Erythroblast (primary cell): ENCODE measurements at places on chromosomes 6 and 20.

DNA sequence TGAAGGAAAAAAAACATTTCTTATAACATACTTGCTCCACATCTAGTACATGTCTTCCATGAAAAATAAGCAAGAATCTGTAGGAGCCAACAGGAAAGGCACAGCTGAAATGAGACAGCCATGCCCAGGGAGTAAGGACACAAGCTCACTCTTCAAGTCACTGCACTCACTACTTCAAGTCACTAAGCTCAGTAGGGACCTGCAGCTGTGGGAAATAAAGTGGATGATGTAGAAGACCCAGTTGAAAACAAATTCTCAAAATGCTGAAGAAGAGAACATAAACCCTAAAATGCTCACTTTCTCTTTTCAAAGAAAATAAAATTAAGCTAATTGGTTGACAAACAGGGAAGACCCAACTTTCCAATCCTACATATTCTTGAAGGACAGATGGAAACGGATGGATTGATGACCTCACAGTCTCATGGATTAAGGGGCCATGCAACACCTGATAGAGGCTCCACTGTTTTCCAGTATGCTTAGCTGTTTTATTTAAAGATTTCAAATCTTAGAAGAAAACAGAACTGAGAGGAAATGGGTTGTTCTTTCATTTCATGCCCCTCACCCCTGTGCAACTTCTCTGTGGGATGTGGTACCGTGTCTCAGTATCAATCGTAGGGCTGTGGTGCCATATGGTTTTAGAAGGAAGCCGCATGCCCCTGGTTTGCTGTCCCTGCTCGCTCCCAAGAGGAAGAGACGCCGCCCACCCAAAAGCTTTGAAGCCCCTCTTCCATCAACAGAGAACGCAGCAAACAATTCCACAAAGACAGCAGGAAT lies 133.3 kb downstream of the WDR27 start:
- DNase-seq = no peak

- peak; percentile 67 for DNase-seq
Measured at GRCh38 chr6:32288426-32288825, 64.6 kb upstream of the NOTCH4 start.

DNA sequence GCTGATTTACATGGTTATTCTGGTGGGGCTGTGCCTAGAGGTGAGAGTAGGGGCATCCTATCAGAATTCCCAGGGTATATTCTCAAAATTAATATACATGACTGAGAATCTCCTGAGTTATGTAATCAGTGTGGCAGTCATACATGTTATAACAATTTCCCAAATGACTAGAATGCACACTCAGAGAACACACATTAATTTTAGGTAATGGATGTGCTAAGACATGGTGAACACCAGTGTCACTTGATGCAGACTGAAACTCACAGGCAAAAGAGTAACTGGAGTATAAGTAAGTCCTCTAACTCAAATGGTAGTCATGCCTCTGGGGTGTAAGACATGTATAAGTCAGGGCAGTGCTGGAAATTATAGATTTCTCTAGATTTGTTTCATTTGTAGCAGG lies 1198.4 kb upstream of the CITED2 start:
- no peak for DNase-seq

DNA sequence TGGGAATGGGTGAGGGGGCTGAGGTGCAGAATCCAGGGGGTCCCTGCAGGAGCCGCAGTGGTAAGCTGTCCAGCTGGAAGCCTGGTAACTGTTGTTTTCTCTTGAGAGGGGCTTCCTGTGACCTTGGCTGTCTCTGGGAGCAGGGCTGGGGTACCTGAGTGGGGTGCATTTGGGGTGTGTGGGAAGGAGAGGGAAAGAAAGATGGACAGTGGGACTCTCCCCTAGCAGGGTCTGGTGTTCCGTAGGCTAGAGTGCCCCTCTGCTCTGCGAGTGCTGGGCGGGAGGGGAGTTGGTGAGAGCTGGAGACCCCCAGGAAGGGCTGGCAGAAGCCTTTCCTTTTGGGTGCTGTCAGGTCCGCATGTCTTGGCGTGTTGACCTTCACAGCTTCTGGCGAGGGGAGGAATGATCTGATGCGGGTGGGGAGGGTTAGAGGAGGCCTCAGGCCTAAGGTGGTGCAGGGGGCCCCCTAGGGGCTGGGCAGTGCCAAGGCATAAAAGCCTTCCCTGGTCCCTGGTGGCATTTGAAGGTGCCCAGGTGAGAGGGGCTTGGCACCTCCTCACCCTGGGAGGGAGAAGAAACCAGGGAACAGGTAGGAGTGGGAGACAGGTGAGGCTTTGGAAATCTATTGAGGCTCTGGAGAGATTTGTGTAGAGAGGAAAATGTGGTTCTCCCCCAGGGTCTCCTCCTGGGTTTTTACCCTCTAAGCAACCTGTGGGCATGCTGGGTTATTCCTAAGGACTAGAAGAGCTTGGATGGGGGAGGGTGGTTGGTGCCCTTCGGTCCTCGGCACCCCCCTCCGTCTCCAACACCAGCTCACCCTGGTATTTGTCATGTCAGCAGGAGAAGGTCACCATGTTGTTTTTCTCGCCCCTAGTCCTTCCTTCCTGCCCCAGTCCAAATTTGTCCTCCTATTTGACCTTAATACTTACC lies 3.3 kb downstream of the VEGFA start:
- DNase-seq = peak; percentile 84

GRCh38 chr6:47672816-47673215 lies 25.6 kb upstream of the ADGRF4 start:
- no peak for DNase-seq

- DNase-seq = no peak
Measured at GRCh38 chr6:1162367-1163275, 149.3 kb upstream of the FOXQ1 start.

DNA sequence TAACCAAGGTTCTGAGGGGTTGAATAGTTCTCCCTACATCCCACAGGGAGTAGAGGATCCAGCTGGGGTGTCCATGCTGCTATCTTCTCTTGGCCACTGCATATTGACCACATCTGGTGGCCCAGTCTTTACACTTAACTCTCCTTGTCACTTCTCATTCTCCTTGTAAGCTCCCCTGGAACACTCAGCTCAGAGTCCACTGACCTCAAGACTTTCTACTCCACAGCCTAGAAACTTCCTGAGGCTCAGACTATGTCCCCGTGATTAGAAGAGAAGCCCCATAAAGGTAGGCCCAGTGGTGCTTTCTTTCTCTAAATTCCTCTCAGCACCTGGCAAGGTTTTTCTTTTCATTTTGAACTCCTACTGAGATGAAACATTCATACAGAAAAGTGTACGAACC lies 13.3 kb upstream of the ZFAND3 start:
- no peak for DNase-seq

- DNase-seq = no peak
Measured at GRCh38 chr20:35704514-35705261, 5.5 kb downstream of the ROMO1 start.

DNA sequence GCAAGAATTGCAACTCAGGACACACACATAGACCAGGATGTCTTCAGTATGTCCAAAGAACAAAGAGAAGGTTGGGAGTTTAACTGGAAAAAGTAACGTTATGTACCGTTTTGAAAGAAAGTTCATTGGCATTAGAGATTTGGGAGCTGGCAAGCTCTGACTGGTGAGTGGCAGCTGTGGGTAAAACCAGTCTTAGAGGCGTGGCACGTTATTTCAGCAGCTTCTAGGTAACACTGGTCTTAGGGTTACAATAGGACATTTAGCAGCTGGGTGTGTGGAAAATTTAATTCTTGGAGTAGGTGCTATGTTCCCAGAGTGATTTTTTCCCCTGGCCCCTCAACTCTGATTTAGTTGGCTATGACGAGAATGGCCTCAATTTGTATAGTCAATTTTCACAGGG lies 19.2 kb downstream of the SNRPB start:
- no peak for DNase-seq

DNA sequence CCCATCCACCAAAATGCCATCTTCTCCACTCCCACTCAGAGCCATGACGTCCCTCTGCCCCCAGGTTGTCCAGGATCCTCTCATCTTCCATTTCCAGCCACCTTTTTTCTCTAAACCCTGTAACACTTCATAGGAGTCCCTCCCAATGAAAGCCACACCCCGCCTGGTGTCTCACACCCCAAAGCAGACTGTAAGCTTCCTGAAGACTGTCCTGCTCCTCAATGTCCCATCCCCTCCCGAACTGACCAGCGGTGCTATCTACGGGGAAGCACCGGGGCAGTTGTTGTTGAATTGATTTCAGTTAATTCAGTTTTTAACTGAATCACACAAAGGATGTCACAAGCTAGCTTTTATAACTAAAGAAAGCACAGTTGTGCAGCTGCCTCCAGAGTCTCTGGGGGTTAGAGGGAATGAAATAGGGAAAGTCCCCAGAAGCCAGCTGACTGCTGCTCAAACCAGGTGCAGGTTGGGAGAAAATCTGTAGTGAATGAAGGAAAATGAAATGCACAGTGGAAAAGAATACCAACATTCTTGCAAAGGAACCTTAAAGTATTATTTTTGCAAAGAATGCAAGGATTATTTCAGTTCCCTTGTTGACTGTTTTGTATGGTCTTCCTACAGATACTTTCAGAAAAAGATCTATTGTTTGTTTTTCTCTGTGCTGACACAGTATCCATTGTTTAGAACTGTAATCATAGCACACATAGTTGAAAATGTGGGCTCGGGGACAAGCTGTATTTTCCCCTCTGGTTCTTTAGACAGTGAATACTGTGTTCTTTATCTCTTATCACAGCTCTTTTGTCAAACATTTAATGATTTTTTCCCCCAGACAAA lies 222.6 kb upstream of the QKI start:
- no peak for DNase-seq

GRCh38 chr20:37190354-37191112 lies 11.2 kb upstream of the MROH8 start:
- DNase-seq = no peak

DNA sequence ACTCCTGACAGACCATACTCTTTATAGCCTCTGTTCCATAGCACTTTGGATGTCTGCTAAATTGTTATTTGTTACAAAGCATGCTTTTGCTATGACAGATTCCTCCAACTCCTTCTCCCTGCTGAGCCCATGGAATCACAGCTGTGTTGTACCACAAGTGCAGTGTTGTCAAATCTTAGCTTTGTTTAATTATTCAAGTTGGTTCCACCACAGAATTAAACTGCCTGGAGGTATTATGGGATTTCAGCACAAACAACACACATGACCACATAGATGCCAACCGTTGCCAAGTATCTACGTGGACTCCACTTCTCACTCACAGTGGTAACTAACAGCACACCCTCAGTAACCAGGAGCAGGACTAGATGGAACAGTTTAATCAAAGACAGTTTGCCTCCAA lies 32.7 kb upstream of the MARCKS start:
- DNase-seq = no peak

DNA sequence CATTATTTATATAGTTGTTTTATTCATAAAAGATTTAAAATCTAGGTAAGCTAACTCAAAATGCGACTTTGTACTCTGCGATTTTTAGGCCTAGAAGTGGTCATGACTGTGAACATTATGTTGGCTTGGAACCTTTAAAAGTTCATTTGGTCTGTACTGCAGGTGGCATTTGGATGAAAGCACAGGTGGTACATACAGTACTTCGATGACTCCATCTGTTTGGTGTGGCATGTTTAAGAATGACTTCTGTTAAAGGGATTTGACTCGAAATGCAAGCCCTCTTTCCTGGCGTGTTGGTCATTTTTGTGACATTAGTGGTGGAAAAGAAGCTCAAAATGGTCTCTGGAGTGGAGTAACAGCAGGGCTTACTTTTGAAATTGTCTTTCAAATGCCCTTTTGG lies 118.1 kb downstream of the UST start:
- no peak for DNase-seq

DNA sequence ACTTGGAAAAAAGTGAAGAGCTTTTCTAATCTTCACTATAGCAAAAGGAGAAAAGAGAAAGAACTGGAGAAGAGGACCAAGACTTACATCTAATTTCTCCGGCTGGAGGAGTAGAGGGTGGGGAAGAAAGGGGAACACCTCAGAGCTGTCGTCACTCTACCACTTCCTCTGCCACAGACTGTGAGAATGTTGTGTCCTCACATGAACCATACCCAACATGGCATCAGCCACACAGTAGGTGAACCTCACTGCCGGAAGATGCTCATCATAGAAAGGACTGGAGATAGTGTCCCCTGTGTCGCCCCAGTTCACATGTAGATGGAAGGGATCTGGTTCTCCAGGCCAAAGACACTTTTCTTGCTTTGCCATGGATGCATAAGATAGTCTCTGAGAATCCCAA lies 604.4 kb upstream of the NOX3 start:
- DNase-seq = no peak

DNA sequence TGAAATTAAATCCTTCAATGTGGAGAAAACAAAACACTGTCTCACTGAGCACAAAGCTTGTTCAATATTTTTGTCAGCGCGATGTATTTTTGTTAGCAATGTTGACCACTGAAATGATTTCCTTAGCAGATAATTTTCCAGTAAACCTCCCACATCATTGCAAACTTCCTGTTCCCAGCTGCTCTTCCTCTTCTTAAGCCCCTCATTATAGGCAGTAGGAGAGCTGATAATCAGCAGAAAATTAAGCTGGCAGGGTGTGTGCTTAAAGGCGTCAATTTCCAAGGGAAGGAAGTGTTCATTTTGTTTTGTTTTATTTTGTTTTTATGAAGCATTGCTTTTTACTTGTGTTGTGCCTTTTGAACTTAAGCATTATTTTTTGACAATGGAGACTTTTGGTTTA lies 29.1 kb upstream of the TMEM14A start:
- DNase-seq = no peak

DNA sequence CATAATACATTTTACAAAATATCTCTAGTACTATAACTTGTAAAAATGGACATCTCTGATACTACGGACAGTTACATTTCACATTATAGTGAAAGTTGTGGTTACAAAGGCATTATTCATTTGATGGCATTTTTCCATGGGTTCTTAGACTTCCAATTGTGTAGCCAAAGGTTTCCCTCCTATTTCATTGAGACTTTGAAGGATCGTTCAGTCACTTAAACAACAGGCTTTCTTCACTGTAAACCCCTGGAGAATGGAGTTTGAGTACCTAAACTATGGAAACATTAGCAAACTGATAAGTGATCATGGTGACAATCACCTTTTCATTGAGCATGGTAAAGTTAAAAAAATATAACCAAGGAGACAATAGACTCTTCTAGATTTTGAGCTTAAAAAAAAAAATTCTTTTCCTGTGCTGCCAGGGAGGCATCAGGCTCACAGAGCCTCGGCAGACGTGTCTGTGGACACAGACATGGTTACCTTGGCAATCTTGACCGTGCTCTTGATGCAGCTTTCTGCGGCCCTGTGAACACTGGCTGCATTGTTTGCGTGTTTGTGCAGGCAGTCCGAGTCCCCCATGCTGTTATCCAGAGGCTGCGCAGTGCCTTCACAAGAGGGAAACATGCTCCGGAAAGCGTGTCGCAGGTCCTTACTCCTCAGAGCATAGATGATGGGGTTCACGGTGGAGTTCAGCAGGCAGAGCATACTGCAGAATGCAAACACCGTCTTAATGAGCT lies 22.6 kb downstream of the CNR1 start:
- no peak for DNase-seq

- DNase-seq = peak; percentile 99
Measured at GRCh38 chr6:28335564-28336283, at the start of gene ZSCAN31. TSS of gene ZSCAN31 (minus strand) at chr6:28336148. CDS start at chr6:28329683, 6,465 bp downstream.
